ENCODE measurements at places on chromosomes 16 and 17.

DNA sequence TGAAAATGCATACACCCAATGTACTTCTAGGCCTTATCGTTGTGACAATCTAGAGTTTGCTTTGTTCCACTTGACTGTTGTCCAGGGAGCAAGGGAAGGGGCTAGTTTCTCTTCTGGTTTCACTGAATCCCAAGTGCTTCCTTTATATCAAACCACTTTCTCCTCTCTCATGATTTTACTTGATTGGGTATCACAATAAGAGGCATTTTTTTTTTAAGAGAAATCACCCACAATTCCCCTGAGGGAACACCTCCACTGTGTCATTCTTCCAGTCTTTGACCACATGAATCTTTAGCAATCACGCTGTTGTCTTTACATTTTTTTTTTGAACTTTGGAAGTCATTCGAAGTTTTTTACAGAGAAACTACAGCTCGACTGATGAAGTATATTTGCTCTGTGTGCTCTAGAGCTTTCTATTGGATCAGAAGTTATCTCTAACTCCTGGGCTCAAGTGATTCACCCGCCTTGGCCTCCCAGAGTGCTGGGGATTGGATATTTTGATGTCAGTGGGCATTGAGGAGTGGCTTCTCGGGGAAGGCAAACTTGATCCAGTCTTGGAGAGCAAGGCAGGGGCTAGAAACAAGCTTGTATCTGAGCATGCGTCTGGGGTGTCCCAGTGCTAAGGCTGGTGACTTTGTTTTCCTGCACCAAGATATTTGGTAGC, 3.0 kb downstream of the CDH1 start:
- DNase-seq: no peak

DNA sequence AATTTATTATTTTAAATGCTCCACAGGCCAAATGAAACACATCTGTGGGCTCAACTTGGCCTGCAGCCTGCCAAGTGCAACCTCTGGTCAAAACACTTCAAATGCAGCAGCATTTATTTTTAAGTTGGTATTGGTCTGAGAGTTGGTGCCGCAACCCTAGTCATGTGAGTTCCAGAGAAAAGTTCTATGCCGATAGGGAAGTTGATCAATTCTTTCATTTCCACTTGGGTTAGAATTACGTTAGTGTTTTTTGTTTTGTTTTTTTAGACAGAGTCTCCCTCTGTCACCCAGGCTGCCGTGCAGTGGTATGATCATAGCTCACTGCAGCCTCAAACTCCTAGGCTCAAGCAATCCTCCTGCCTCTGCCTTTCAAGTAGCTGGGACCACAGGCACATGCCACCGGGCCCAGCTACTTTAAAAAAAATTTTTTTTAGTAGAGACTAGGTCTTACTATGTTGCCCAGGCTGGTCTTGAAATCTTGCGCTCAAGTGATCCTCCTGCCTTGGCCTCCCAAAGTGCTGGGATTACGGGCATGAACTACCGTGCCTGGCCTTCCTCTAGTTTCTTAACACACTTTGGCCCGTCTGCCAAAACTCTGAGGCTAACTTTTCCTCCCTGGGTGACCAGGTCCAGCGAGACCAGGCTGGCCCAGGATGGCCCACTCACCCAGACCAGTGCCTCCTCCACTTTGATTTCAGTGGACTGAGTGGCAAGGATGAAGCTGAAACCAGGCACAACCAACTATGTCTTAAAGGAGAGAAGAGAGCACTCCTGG, 221.1 kb downstream of the MRTFB start:
- no peak for DNase-seq

- no peak for DNase-seq
Measured at GRCh38 chr16:89905511-89906139, 13.0 kb upstream of the MC1R start.

- DNase-seq: no peak
Measured at GRCh38 chr16:66041907-66042306, 324.6 kb upstream of the CDH5 start.
